ENCODE measurements at places on chromosomes 3 and 15. TPM values are rescaled to one million over a fixed set of nuclear protein-coding genes. Genes with fewer than 3 reads are reported as not detected.

DNA sequence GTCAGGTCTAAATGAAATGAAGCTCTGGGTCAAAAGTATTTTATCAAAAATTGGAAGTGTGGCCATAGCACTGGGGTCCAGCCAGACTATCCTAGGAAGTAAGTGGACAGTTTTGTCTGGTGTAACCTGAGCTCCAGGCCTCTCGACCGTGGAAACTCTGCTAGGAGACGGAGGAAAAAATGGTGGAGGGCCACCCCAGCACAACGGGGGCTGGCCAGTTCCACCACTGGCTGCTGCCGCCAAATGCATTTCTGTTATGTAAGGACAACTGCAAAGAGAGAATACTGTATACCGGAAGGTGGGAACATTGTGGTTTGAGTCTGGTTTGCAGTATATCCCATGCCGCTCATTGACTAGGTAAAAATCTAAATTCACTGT lies 235.7 kb downstream of the GREM1 start:
- no peak for DNase-seq
- H3K27ac ChIP-seq: no peak overlapping the region
- H3K4me1 ChIP-seq: no peaks in the 10 kb centered on the region
- H3K4me3 ChIP-seq: no peak overlapping the region

DNA sequence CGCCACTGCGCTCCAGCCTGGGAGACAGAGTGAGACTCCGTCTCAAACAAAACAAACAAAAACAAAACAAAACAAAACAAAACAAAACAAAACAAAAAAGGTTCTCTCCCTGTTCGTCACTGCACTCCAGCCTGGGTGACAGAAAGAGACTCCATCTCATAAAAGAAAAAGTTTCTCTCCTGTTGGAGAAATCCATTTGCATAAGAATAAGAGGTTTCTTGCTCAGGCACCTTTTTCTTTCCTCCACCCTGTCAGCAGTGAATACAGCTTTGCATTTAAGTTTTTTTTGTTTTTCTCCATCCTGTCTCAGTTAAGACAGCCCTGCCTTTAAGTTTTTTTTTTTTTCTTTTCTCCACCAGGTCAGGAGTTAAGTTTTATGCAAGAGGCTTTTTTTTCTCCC lies 109.5 kb downstream of the DPH6 start:
- H3K27me3 ChIP-seq: no peaks in the 10 kb centered on the region
- no peaks in the 10 kb centered on the region for H3K36me3 ChIP-seq
- no peak overlapping the region for H3K4me3 ChIP-seq
- no peaks in the 10 kb centered on the region for H3K4me1 ChIP-seq
- no peak for DNase-seq

GRCh38 chr15:70669006-70669602 lies 94.3 kb downstream of the UACA start:
- H3K27ac ChIP-seq: no peak overlapping the region
- no peak overlapping the region for H3K4me3 ChIP-seq
- H3K27me3 ChIP-seq: no peaks in the 10 kb centered on the region
- no peaks in the 10 kb centered on the region for H3K4me1 ChIP-seq
- DNase-seq: no peak
- no peaks in the 10 kb centered on the region for H3K36me3 ChIP-seq

DNA sequence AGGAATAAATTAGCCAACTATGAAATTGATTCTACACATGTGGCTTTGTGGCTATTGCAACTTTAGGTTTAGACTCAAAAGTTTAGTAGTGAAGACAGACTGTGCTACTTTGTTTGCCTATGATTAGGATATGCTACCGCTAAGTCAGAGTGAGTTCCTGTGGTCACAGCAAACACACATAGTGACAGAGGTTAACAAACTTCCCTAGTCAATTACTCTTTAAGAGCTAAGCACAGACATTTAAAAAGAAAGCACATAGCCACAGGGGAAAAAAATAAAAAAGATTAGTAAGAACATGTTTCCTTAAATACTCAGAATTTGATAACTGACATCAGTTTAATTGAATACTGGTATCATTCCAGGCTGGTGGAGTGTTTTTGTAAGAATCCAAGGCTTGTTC lies 207.1 kb downstream of the GBE1 start:
- H3K27ac ChIP-seq: peak overlapping the region; percentile 46
- no peaks in the 10 kb centered on the region for H3K36me3 ChIP-seq

GRCh38 chr15:87871258-87871681 lies 385.3 kb downstream of the NTRK3 start:
- H3K27ac ChIP-seq: no peak overlapping the region
- H3K4me1 ChIP-seq: no peaks in the 10 kb centered on the region
- no peaks in the 10 kb centered on the region for H3K36me3 ChIP-seq

- peaks cover 7% of the 10 kb centered on the region for H3K4me1 ChIP-seq
- H3K27me3 ChIP-seq: no peaks in the 10 kb centered on the region
- DNase-seq: peak; percentile 48
- peak overlapping the region; percentile 81 for H3K27ac ChIP-seq
- H3K4me3 ChIP-seq: peak overlapping the region; percentile 26
- H3K36me3 ChIP-seq: no peaks in the 10 kb centered on the region
These were observed 51.0 kb upstream of the SSR3 start for GRCh38 chr3:156605686-156606605.

DNA sequence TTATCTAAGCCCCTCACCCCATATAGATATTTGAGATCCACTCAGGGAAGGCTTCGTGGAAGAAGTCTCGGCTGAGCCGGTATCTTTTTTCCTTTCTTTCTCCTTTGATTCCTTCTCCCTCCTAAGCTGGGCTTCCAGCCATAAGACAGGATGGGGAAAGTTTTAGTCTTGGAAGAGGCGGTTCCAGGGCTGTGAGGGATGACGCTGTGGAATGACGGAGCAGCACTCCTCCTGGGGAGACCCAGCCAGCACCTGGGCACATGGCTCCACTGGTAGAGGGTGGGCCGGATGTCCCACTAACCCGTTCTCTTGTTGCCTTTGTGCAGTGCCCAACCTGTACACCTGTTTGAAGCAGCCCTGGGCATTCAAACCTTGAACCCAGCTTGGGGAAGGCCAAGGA lies 43.2 kb upstream of the FAM107A start:
- no peak for DNase-seq
- H3K4me1 ChIP-seq: peaks cover 12% of the 10 kb centered on the region
- H3K27me3 ChIP-seq: no peaks in the 10 kb centered on the region
- H3K4me3 ChIP-seq: no peak overlapping the region

DNA sequence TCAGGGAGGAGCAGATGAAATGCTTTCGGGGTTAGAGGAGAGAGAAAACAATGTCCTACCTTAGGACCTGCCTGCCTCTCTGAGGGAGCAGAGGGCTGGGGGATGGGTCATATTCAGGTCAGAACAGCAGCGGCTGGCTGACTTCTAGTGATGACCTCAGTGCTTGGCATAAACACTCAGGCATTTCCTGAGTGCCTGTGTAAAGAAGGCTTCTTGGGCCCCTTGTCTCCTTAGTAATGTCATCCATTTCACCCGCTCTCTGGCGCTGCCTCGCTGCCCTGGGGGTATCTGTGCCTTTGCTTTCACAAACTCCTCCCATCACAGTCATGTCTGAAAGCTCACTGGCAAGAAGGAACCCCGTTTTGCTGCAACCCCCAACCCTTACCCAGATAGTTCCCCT lies 82.9 kb upstream of the GSK3B start:
- DNase-seq: peak; percentile 23
- H3K36me3 ChIP-seq: no peaks in the 10 kb centered on the region
- no peak overlapping the region for H3K4me3 ChIP-seq
- H3K4me1 ChIP-seq: peaks cover 10% of the 10 kb centered on the region
- no peaks in the 10 kb centered on the region for H3K27me3 ChIP-seq
- H3K27ac ChIP-seq: no peak overlapping the region

DNA sequence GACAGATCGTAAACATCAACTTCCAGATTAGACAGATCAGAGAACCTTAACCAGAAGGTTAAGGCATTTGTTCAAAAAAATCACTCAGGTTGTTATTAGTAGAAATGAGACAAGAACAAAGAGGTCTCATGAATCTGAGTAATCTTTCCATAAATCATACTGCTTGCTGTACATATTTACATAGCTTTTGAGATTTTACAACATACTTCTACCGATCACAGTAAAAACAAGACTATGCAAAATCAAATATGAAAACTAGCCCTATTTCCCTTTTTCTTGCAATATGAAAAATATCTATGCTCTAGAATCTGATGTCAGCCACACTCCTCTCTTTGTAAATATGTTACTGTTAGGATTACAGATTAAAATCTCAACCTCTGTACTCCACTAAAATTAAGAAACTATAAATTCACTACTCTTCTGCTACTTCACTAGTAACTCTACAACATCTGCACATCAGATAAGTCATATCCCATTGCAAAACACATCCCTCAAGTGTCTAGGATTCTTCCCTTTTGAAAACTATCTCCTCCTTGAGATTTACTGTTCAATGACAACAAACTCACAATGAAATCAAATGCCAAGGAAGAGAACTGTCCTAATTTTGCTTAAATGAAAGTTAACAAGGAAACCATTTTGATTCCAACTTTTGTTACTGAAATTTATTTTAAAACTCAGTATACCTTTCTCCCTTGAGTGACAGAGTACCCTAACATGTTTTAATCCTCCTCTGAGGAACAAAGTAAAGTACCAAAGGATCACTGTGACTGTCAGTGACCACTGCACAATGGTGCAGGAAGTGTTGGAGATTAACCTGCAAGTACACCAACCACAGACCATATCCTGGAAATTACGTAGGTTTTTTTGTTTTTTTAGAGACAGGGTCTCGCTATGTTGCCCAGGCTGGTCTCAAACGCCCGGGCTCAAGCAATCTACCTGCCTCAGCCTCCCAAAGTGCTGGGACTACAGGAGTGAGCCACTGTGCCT lies 12.8 kb downstream of the DCUN1D1 start:
- H3K4me1 ChIP-seq: no peaks in the 10 kb centered on the region
- H3K36me3 ChIP-seq: peaks cover 13% of the 10 kb centered on the region
- no peak overlapping the region for H3K27ac ChIP-seq
- H3K27me3 ChIP-seq: no peaks in the 10 kb centered on the region
- no peak overlapping the region for H3K4me3 ChIP-seq

GRCh38 chr3:17195192-17195611 lies 310.4 kb downstream of the PLCL2 start:
- H3K27me3 ChIP-seq: no peaks in the 10 kb centered on the region
- no peak overlapping the region for H3K27ac ChIP-seq
- no peaks in the 10 kb centered on the region for H3K36me3 ChIP-seq
- H3K4me1 ChIP-seq: peaks cover 29% of the 10 kb centered on the region
- no peak overlapping the region for H3K4me3 ChIP-seq
- DNase-seq: no peak

DNA sequence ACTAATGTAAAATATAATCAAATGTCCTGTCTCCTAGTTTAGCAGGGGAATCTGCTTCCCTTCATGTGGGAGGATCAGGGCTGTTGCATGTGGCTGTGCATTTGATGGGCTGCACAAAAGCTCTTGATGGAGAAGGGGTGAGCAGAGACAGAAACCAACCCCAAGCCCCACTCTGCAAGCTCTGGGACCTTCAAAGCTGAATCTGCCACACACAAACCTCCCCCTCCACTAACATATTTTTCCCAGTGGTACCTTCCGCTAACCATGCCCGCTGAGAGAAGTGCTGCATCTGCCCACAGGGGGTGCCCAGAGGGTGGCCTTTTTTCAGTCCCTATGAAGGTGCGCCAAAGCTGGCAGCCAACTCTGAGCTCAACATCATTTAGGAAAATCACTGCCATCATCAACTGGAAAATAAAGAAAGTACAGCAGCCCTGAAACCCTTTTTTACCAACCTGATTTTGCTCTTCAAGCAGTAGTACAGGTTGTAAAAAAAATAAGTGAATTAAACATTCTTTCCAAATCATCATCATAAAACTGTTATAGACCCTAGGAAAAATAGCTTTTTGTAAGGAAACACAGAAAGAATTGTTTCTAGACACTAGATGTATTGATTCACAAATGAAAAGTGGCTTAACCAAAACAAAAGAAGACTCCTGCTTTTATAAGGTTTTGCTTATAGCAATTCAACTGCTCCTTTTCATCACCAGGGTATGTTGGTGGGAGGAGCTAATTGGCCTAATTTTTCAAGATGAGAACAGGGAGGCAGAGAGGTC lies 97.0 kb downstream of the HHLA2 start:
- no peak for DNase-seq
- no peak overlapping the region for H3K4me3 ChIP-seq
- no peaks in the 10 kb centered on the region for H3K36me3 ChIP-seq
- no peaks in the 10 kb centered on the region for H3K4me1 ChIP-seq
- H3K27ac ChIP-seq: no peak overlapping the region
- H3K27me3 ChIP-seq: no peaks in the 10 kb centered on the region

DNA sequence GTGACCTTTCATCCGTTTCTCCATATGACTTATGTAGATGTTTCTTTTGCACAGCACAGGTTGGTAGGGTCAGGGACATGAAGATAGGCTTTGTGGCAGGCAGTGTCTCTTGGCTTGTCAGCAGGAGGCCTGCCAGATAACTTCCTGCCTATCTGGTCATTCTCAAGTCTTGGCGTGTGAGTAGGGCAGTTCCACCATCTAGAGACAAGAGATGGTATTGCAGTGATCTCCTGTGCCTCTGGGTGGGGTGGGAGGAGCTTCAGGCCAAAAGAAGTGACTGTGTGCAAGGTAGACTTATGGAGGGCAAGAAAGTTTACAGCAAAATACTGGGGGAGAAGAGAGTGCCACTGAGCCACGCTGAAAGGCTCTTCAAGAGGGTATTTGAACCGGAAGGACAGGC lies 11.0 kb downstream of the TEX264 start:
- DNase-seq: no peak
- H3K27me3 ChIP-seq: no peaks in the 10 kb centered on the region
- H3K27ac ChIP-seq: peak overlapping the region; percentile 37
- H3K4me1 ChIP-seq: peaks cover 88% of the 10 kb centered on the region

DNA sequence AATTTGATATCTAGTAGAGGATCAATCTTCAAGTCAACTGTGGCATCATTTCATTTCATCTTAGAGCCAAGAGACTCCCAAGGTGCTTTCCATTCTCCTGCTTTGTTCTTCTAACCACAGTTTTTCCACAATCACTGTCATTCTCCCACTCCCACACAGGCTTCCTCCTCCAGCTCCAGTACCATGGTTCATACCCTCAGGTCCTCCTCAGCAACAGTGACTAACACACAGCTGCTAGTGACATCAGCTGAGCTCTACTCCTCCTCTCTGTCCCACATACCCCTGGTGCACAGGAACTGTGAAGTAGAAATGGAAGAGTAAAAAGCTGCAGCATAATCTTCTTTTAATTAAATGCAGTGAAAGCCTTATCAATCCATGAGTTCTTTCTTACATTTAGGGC lies 200.2 kb upstream of the DPH6 start:
- no peaks in the 10 kb centered on the region for H3K4me1 ChIP-seq
- no peak for DNase-seq
- H3K4me3 ChIP-seq: no peak overlapping the region
- H3K36me3 ChIP-seq: no peaks in the 10 kb centered on the region
- H3K27me3 ChIP-seq: no peaks in the 10 kb centered on the region

Gene TAGLN3
- 0.36 TPM for total RNA-seq

Gene SHC4
- 2.4 TPM for total RNA-seq

Gene WDR49
- 4.8 TPM for total RNA-seq

Gene AMIGO3
- not detected for total RNA-seq

Gene TCAIM
- 38.2 TPM for total RNA-seq
